ENCODE measurements at places on chromosomes 11 and 22. TPM values are rescaled to one million over a fixed set of nuclear protein-coding genes. Genes with fewer than 3 reads are reported as not detected.

The HEPHL1 gene
- total RNA-seq = not detected

The DEUP1 gene
- total RNA-seq = 0.91 TPM

The MAPK1 gene
- 138 TPM for total RNA-seq

The ANKK1 gene
- total RNA-seq = 0.19 TPM

The ROBO3 gene
- total RNA-seq = 12.9 TPM

DNA sequence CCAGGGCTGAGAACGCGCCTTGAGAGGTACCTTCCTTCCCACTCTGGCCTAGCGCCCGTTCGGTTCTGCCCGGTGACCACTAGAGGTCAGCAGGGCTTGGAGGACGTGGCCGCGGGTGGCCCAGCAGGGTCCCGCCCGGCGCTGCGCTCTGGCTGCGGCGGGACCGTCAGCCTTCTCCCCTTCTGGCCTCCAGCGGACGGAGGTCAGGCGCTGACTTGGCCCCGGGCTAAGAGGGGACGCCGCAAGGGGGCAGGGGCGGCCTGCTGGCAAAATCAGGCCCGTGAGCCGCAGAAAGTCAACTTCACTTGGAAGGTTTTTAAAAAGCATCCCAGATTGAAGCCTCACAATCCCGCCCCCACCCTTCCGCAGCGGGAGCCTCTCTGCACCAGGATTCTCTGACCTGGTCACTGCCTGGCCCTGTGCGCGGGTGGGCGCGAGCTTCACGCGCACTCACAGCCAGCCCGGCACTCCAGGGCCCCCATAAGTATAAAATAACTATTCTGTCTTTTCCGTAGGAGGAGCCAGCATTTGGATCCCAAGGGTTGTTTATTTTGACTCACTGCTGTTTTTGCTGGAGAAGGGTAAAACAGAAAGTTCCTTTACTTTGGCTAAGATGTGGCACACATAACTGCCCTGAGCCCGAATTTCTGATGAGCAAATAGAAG, 23.2 kb upstream of the ZBTB16 start:
- no peaks in the 10 kb centered on the region for H3K4me1 ChIP-seq
- H3K27me3 ChIP-seq = peaks cover 19% of the 10 kb centered on the region
- DNase-seq = no peak

- H3K36me3 ChIP-seq = no peaks in the 10 kb centered on the region
- no peak overlapping the region for H3K4me3 ChIP-seq
- peaks cover 11% of the 10 kb centered on the region for H3K4me1 ChIP-seq
- H3K27me3 ChIP-seq = no peaks in the 10 kb centered on the region
Observed at GRCh38 chr11:2890466-2891294, 5.1 kb upstream of the CDKN1C start.

DNA sequence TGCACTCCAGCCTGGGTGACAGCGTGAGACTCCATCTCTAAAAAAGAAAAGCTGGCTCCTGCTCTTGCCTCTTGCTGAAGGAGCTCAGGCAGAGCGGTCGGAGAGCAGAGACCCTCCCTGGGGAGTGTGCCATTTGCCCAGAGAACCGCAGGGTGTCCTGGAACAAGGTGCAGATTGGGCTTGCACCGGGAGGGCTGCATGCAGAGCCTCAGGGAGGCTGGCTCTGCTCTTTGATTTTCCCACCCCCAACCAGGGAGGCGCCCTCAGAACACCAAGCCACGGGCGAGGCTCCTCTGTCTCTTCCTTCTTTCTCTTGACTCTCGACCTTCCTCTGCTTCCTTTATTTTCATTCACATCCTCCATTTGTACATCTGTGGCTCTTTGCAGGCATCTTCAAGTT, 889.1 kb downstream of the OPCML start:
- H3K27me3 ChIP-seq = peaks cover 2% of the 10 kb centered on the region
- H3K27ac ChIP-seq = no peak overlapping the region
- H3K4me3 ChIP-seq = no peak overlapping the region
- H3K36me3 ChIP-seq = no peaks in the 10 kb centered on the region

GRCh38 chr11:108601150-108601549, 7.6 kb upstream of the EXPH5 start:
- H3K4me3 ChIP-seq = no peak overlapping the region
- H3K27ac ChIP-seq = no peak overlapping the region
- no peaks in the 10 kb centered on the region for H3K4me1 ChIP-seq
- peak; percentile 38 for DNase-seq

- no peak overlapping the region for H3K4me3 ChIP-seq
- no peak for DNase-seq
- no peaks in the 10 kb centered on the region for H3K36me3 ChIP-seq
- H3K27ac ChIP-seq = no peak overlapping the region
- no peaks in the 10 kb centered on the region for H3K4me1 ChIP-seq
Observed at GRCh38 chr11:27688076-27688475, 12.2 kb downstream of the BDNF start.

DNA sequence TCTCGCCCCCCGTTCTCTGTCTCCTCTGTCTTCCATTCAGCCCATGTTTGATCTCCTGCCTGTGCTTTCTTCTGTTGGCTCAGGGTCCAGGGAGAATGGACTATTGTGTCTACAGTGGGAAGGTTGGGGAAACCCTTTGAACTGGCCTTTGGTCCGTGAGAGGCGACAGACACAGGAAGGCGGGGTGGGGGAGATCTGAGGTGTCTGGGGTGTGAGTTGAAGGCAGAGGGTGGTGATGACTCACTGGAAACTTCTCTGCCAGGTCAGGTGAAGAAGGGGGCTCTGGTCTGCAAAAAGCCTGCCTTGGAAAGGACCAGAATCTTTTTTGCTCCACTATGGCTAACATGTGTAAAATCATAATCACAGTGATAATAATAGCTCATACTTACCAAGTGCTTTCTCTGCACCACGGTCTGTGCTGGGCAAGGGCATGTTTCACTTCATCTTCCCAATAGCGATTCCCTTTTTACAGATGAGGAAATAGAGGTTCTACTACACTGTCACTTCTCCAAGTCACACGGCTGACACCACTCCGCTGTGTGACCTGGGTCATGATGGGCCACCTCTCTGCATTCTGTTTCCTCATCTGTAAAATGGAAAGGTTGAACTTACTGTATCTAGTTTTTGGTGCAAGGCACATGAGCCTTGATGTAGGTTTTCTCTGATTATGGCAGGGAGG, 99.8 kb upstream of the ALX4 start:
- H3K4me3 ChIP-seq = no peak overlapping the region
- no peak for DNase-seq
- H3K36me3 ChIP-seq = no peaks in the 10 kb centered on the region

GRCh38 chr11:115345840-115346239, 158.4 kb downstream of the CADM1 start:
- no peak overlapping the region for H3K4me3 ChIP-seq
- no peak for DNase-seq
- no peaks in the 10 kb centered on the region for H3K27me3 ChIP-seq
- no peaks in the 10 kb centered on the region for H3K4me1 ChIP-seq

DNA sequence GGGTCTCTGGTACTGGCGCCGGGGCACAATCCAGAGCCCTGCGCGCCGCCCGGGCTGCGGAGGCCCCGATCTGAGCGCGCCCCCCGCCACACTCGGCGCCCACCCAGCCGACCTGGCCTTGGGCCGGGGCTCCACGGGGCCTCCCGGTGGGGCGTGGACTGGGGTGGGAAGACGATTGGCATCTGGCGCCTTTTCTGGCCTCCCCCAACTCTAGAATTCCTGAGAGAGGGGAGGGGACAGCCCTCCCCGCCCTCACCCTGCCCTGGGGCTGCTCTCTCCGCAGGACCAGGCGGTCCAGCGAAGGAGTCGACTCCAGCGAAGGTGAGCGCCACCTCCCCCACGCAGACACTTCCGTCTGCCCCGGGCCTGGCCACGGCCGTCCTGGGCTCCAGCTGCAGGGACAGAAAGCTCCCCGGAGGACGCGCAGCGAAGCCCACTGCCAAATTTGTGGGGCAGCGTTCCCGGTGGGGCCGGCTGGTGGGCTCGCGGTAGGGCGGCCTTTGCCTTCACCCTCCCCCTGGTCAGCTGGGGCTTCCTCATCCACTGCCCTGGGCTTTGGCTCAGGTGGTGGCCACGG, 593 bp downstream of the SSH3 start:
- peaks cover 2% of the 10 kb centered on the region for H3K36me3 ChIP-seq
- DNase-seq = no peak
- H3K4me1 ChIP-seq = peaks cover 10% of the 10 kb centered on the region
- peak overlapping the region; percentile 26 for H3K27ac ChIP-seq
- H3K4me3 ChIP-seq = peak overlapping the region; percentile 72

DNA sequence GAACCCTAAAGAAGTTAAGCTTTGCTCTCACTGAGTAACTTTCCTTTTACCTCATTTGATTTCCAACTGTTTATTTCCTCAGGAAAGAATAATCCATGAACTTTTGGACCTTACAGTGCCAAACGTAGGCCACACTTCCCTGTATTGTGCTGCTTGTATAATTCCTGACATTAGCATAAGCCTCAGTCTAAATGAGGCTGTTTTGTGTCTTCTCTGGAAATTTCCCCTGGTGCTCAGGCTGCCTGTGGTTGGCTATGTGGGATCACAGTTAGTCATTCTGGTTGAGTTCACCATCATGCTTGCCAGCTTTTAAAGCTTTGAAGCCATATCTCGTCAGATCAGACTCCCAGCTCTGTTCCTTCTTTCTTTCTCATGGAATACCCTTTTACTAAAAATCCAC, 107.0 kb downstream of the FAM76B start:
- peak; percentile 78 for DNase-seq
- no peaks in the 10 kb centered on the region for H3K36me3 ChIP-seq
- H3K4me1 ChIP-seq = no peaks in the 10 kb centered on the region

DNA sequence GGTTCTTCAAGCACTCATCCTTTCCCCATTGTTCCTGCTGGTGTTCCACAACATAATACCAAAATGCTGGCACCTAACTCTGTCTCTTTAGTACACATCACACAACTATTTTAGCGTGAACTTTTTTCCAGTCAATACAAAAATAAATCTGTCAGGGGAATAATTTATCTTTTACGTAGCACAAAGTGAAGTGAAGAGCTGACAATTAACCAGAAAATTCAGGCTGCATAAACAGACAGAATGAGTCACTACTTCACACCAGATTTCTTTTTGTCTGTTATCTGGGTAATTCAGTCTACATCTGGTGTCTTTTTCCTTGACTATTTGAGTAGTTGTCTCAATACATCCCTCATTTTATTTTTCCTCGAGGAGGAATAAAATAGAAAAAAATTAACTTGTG, 7.9 kb upstream of the ETS1 start:
- H3K36me3 ChIP-seq = no peaks in the 10 kb centered on the region
- DNase-seq = peak; percentile 90
- H3K27me3 ChIP-seq = peaks cover 5% of the 10 kb centered on the region
- peaks cover 5% of the 10 kb centered on the region for H3K4me1 ChIP-seq

GRCh38 chr11:133835593-133836548, 9.4 kb downstream of the SPATA19 start:
- no peak for DNase-seq
- H3K36me3 ChIP-seq = no peaks in the 10 kb centered on the region
- H3K4me3 ChIP-seq = no peak overlapping the region
- H3K27me3 ChIP-seq = no peaks in the 10 kb centered on the region

DNA sequence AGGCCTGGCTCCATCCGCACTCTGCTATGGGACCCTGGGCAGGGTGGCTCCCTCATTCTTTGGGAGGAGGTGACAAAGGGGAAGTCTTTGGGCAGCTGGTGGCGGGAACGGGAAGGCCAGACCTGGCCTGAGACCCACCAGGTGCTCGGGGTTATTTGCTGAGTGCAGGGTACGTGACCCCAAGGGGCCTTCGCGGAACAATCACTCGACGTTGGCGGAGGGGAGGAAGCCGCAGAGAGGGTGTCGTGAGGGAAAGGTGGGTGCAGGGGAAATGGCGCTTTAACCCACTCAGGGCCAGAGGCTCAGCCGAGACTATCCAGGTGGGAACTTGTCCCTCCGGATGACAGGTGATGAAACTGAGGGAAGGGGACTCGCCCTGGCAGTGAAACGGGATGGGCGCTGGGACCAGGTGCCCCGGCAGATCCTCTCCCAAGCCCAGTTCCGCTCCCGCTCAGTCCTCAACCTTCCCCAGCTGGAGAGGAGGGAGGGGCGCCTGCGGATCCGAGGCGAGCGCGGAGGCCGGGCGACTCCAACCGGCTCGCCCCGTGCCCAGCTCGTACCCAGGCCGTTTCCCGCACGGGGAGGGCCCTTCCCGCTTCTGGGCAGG, 911 bp downstream of the A4GALT start:
- H3K27ac ChIP-seq = no peak overlapping the region
- DNase-seq = no peak
- H3K36me3 ChIP-seq = no peaks in the 10 kb centered on the region
- peaks cover 43% of the 10 kb centered on the region for H3K27me3 ChIP-seq

GRCh38 chr11:110479108-110480101, 49.7 kb downstream of the FDX1 start:
- DNase-seq = peak; percentile 81
- no peaks in the 10 kb centered on the region for H3K36me3 ChIP-seq
- no peaks in the 10 kb centered on the region for H3K4me1 ChIP-seq
- H3K4me3 ChIP-seq = no peak overlapping the region
- no peak overlapping the region for H3K27ac ChIP-seq

Data from astrocyte (in vitro differentiated cells and primary cell).